Activated naive CD8-positive, alpha-beta T cell treated with anti-CD3 and anti-CD28 coated beads, Interleukin-2, amount 10 ng/mL, durations not matched to agents 7 days and 5 days (primary cell): ENCODE measurements at places on chromosomes 5 and 9. TPM values are rescaled to one million over a fixed set of nuclear protein-coding genes. Genes with fewer than 3 reads are reported as not detected.

Gene HRH2
- 26.8 TPM for total RNA-seq

GRCh38 chr5:3212869-3213268 is 382.8 kb upstream of the IRX1 start:
- H3K27ac ChIP-seq: no peak overlapping the region
- no peaks in the 10 kb centered on the region for H3K4me1 ChIP-seq
- no peaks in the 10 kb centered on the region for H3K27me3 ChIP-seq
- H3K4me3 ChIP-seq: no peak overlapping the region
- DNase-seq: no peak

Gene TRIM36
- 0.26 TPM for total RNA-seq

- H3K27me3 ChIP-seq: no peaks in the 10 kb centered on the region
- DNase-seq: peak; percentile 54
- no peak overlapping the region for H3K4me3 ChIP-seq
These were observed 152.1 kb downstream of the FSTL4 start for GRCh38 chr5:133460172-133460758.

DNA sequence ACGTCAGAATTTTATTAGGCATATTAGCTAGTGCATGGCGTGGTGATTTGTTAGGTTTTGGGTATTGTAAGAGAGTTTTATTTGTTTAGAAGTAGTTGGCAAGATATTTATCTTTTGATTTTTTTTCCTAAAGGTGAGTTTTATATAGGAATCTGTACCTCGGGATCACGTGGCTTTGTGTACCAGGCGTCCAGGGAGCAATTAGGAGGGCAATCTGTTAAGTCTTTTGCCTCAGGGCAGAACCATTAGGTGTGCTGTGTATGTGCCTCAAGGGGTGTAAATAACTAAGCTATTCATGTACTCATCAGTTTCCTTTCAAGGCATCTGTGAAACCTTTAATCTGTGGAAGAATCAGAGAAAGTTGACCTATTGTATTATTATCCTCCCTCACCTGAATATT is 39.4 kb downstream of the ZSWIM6 start:
- peaks cover 2% of the 10 kb centered on the region for H3K4me1 ChIP-seq
- no peak overlapping the region for H3K4me3 ChIP-seq
- H3K27me3 ChIP-seq: peaks cover 2% of the 10 kb centered on the region
- no peak overlapping the region for H3K27ac ChIP-seq
- no peak for DNase-seq
- H3K36me3 ChIP-seq: no peaks in the 10 kb centered on the region

Gene ADGRD2
- total RNA-seq: not detected

Gene FOXD4L4
- total RNA-seq: 0.55 TPM

Gene ENTREP1
- total RNA-seq: not detected

Gene SLC34A1
- total RNA-seq: 2.1 TPM

Gene IRX2
- not detected for total RNA-seq

GRCh38 chr5:72857396-72857795 is 40.9 kb downstream of the TNPO1 start:
- H3K36me3 ChIP-seq: peaks cover 27% of the 10 kb centered on the region
- H3K4me3 ChIP-seq: no peak overlapping the region
- H3K4me1 ChIP-seq: peaks cover 18% of the 10 kb centered on the region
- DNase-seq: no peak
- no peaks in the 10 kb centered on the region for H3K27me3 ChIP-seq
- H3K27ac ChIP-seq: no peak overlapping the region

Gene SLC36A3
- not detected for total RNA-seq

GRCh38 chr9:115226152-115226551 is 108.2 kb upstream of the TNC start:
- H3K36me3 ChIP-seq: no peaks in the 10 kb centered on the region
- H3K27me3 ChIP-seq: peaks cover 6% of the 10 kb centered on the region
- no peak for DNase-seq
- no peaks in the 10 kb centered on the region for H3K4me1 ChIP-seq
- H3K27ac ChIP-seq: no peak overlapping the region

- no peaks in the 10 kb centered on the region for H3K4me1 ChIP-seq
- H3K4me3 ChIP-seq: no peak overlapping the region
- H3K36me3 ChIP-seq: no peaks in the 10 kb centered on the region
- H3K27ac ChIP-seq: no peak overlapping the region
These were observed 386.0 kb upstream of the KLF4 start for GRCh38 chr9:107875571-107875980.

GRCh38 chr5:41925555-41925951 is 472 bp downstream of the FBXO4 start:
- H3K27me3 ChIP-seq: no peaks in the 10 kb centered on the region
- peaks cover 12% of the 10 kb centered on the region for H3K4me1 ChIP-seq
- peak overlapping the region; percentile 93 for H3K27ac ChIP-seq
- no peak for DNase-seq

Gene LRRTM2
- 0.26 TPM for total RNA-seq

DNA sequence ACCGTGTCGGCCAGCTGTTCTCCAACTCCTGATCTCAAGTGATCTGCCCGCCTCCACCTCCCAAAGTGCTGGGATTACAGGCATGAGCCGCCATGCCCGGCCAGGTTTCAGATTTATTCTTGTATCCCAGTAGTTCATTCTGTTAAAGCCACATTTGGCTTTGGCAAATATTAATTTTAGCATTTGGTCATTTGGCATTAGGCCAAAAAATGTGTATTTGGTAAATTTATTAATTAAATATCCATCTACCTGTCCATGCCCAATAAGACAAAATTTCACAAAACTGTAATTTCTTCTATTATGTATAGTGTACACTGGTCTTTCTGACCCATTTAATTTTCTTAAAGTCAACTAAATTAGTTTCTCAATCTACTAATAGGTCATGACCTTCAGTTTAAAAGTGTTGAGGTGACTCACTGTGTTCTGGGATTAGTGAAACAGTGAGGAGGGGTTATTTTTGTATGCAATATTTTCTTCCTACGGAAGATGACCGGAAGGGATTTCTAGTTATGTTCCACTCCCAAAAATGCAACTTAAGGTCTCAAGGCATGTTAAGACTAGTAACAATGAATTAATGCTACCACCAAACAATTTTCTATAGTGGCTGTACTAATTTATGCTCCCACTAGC is 21.0 kb downstream of the OSTF1 start:
- no peaks in the 10 kb centered on the region for H3K27me3 ChIP-seq
- no peak overlapping the region for H3K27ac ChIP-seq
- DNase-seq: no peak

DNA sequence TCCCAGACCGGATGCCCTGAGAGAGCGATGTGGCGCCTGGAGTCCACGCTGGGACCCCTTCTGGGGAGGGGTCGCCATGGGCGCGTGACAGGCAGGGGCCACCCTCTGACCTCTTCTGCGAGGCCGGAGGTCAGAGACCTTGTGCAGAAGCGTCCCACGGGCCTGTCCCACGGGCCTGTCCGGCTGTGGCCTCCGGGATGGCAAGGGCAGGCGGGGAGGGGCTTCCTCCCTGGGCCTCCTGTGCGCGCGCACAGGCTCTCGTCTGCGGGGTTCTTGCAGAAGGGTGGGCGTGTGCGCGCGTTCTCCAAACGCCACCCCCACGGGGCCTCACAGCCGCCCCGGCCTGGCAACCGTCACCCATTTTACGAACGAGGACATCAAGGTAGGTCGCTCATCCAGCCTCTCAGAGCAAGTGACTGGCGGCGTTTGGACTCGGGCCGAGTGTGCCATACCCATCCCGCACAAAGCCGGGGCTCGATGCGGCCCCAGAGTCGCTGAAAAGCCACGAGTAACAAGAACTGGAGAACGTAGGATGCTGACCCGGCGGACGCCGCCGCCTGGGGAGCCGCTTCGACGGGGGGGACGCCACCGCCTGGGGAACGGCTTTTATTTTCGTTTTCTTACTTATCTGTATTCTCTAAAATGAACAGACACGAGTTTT is 897 bp downstream of the AHRR start:
- peak overlapping the region; percentile 65 for H3K27ac ChIP-seq
- peaks cover 16% of the 10 kb centered on the region for H3K4me1 ChIP-seq
- H3K27me3 ChIP-seq: peaks cover 17% of the 10 kb centered on the region

- no peaks in the 10 kb centered on the region for H3K27me3 ChIP-seq
- H3K36me3 ChIP-seq: no peaks in the 10 kb centered on the region
- no peak overlapping the region for H3K27ac ChIP-seq
- no peak for DNase-seq
- H3K4me3 ChIP-seq: no peak overlapping the region
These were observed 106.9 kb downstream of the DCP2 start for GRCh38 chr5:113083481-113083880.

DNA sequence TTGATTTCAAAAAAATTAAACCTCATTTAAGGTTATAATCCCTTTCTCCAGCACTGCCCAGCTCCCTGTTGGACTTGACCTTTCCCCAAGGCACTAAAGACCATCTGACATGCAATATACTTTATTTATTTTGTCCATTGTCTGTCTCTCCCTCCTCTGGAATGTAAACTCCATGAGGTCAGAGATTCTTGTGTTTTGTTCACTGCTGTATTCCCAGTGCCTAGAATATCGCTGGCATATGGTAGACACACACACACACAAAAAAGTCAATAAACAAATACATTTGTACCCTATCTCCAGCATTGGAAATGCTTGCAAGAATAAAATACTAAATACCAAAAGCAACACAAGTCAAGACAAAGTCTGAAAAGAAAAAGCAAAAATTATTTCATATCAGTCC is 17.3 kb upstream of the ARSB start:
- H3K4me1 ChIP-seq: peaks cover 2% of the 10 kb centered on the region
- H3K36me3 ChIP-seq: no peaks in the 10 kb centered on the region
- H3K27me3 ChIP-seq: peaks cover 30% of the 10 kb centered on the region
- no peak for DNase-seq
- H3K4me3 ChIP-seq: no peak overlapping the region

DNA sequence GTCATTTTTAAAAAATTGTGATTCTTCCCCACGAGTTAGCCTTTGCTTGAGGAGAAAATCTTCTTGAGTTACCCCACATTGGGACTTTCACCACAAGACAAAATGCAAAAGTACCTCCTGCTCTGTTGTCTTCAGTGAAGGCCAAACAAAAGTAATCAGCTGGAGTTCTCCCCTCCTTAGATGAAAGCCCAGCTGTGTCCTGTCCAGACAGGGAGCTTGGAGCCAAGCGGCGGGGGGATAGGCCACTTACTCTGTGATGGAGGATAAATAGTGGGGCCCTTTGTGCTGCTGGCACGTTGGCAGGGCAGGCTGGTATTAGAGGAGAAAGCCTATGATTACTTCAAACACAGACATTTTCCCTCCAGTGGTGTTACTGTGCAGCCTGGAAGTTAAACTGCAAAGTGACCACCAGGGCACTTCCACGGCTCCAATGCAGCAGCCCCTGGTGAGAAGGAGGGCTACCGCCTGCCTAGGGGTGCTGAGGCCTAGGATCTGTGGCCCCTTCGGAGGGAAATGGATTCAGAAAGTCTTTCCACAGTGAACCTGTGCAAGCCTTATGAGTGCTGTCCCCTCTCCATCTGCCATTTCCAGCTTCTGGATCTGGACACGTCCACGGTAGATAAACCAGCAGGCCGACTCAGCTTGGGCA is 155.0 kb downstream of the TMEM167A start:
- no peak overlapping the region for H3K4me3 ChIP-seq
- H3K4me1 ChIP-seq: no peaks in the 10 kb centered on the region
- H3K27ac ChIP-seq: no peak overlapping the region
- H3K36me3 ChIP-seq: no peaks in the 10 kb centered on the region

Gene PTPDC1
- 7.2 TPM for total RNA-seq

GRCh38 chr5:172906436-172906835 is 52.8 kb upstream of the RPL26L1 start:
- peaks cover 6% of the 10 kb centered on the region for H3K36me3 ChIP-seq
- no peak overlapping the region for H3K4me3 ChIP-seq
- DNase-seq: no peak

GRCh38 chr9:6417186-6417585 is 4.2 kb downstream of the UHRF2 start:
- DNase-seq: no peak
- H3K27me3 ChIP-seq: no peaks in the 10 kb centered on the region
- peaks cover 44% of the 10 kb centered on the region for H3K4me1 ChIP-seq
- H3K4me3 ChIP-seq: peak overlapping the region; percentile 40
- H3K36me3 ChIP-seq: peaks cover 25% of the 10 kb centered on the region

Gene TRIM41
- total RNA-seq: 49.7 TPM

DNA sequence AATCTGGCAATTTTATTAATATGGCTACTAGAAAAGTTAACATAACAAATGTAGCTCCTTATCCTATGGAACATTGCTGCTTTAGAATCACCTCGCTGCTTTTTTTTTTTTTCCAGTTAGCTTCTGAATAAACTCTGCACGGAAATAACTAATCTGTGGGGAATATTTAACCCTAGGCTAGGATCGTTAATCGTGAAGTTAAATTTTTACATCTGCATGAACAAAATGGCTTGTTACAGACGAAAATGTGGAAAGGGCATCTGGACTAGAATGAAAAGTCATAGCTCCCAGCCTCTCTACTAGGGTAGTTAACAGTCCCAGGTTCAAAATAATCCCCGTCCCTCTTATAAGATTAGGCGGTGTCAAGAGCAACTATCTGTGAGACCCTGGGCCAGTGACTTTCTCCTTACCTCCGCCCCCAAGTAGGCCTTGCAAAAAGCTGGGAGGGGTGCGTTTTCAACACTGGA is 470 bp upstream of the SLC22A5 start:
- no peaks in the 10 kb centered on the region for H3K36me3 ChIP-seq
- no peak for DNase-seq
- peaks cover 17% of the 10 kb centered on the region for H3K4me1 ChIP-seq
- H3K4me3 ChIP-seq: peak overlapping the region; percentile 83
- H3K27ac ChIP-seq: peak overlapping the region; percentile 22
- no peaks in the 10 kb centered on the region for H3K27me3 ChIP-seq
